Right cardiac atrium (tissue), 5 donors: ENCODE measurements at places on chromosomes 3 and 15. TPM values are rescaled to one million over a fixed set of nuclear protein-coding genes. Genes with fewer than 3 reads are reported as not detected.

- no peak for DNase-seq
These were observed 48.5 kb downstream of the MED12L start for GRCh38 chr3:151133917-151134450.

GRCh38 chr3:72444656-72445223 is 403.5 kb downstream of the SHQ1 start:
- DNase-seq: no peak

DNA sequence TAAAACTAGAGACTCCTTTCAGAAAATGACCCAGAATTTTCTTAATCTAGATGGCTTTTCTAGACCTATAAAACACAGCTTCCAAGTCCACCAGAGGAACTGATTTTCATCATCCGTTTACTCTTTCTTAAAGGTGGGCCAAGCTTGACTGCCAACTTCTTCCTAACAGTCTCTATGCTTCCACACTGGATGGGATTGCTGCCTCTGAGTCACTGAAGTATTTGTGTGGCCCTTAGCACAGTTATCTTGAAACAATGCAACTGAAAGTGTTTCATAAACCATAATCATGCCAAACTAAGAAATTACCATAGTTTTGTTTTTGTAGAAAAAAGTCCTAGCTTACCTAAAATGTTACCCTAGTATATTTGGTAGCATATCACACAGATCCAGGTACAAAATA is 985.7 kb downstream of the TUSC7 start:
- DNase-seq: no peak

GRCh38 chr15:56805466-56806147 is 72.3 kb upstream of the ZNF280D start:
- DNase-seq: no peak

- peak; percentile 60 for DNase-seq
These were observed 197.6 kb downstream of the MINAR1 start for GRCh38 chr15:79629687-79630086.

The ACTRT3 gene
- 2.8 TPM for total RNA-seq

- DNase-seq: no peak
These were observed 234.8 kb downstream of the PTPRG start for GRCh38 chr3:61796088-61796680.

DNA sequence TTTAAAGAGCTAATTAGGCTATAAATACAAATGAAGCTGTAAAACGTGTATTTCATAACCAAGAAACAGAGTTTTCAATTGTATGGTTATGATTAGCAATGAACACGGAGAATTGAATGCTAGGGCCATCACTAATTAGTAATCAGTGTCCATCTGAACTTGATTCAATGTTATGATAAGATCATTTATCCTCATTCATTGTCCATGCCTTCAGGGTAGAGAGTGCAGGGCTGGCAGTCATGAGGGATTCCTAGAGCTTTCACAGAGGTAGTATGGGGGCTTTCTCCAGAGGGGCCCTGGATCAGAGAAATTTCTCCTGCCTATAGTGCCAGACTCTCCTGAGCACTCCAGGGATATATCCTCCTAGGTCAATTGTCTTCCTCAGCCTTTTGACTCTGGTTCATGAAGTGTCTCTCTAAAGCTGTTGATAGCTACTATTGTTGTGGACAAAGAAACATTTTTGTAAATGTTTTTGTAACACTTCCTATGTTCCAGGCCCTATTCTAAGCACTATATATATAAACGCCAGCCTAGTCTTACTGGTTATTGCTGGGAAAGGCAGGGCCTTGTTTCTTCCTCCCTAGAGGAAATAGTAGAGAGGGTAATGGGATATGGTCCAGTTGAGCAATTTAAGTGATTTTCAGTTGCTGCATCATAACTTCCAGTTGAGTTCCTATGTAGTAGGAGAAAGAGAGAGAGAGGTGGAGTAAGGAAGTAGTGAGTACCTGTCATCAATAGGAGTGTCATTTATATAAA is 249.0 kb downstream of the NFKBIZ start:
- DNase-seq: no peak

The FOXL2NB gene
- total RNA-seq: not detected

The BCL2A1 gene
- total RNA-seq: 0.29 TPM
